ENCODE measurements at places on chromosomes 16 and 17. TPM values are rescaled to one million over a fixed set of nuclear protein-coding genes. Genes with fewer than 3 reads are reported as not detected.

KRTAP4-5 gene
- not detected for total RNA-seq

IL32 gene
- total RNA-seq = 24.0 TPM

TM4SF5 gene
- total RNA-seq = not detected

RHBDF1 gene
- total RNA-seq = 20.4 TPM

ZNF500 gene
- 18.6 TPM for total RNA-seq

MYCBPAP gene
- total RNA-seq = 3.2 TPM

DNA sequence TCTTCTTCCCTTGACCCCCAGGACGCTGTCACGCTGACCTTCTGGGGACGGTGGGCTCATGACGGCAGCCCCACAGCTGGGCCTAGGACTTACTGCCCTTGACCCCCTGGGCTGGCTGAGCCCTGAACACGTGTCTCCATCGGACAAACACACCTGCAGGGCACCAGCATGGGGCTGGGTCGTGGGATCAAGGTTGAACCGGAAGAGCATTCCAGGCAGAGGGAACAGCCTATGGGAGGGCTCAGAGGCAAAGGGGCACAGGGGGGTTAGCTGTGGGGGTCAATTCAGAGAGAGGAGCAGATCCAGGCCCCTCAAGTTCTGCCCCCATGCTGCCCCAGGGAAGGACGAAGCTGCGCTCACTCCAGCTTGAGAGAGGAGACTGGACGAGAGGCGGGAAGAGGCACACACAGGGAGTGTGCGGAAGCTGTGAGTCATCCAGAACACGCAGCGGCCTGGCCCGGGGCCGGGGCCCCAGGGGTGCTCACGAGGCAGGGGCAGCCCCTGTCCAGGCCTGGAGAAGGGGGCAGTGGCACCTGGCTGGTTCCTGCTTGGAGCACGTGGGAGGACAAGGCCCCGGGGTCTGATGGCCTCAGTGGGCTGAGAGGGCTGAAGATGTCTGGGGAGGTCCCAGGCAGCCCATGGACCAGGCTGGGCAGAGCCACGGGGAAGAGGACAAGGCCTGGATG, 9.9 kb downstream of the SSTR5 start:
- no peaks in the 10 kb centered on the region for H3K36me3 ChIP-seq
- H3K27me3 ChIP-seq = no peaks in the 10 kb centered on the region
- no peak overlapping the region for H3K4me3 ChIP-seq

- peaks cover 12% of the 10 kb centered on the region for H3K4me1 ChIP-seq
- H3K4me3 ChIP-seq = peak within 1 kb of the TSS; percentile 43
- peak within 1 kb of the TSS; percentile 75 for H3K27ac ChIP-seq
- H3K27me3 ChIP-seq = no peaks in the 10 kb centered on the region
These were observed at the start of gene ZNF629 for GRCh38 chr16:30786936-30787612. ZNF629 (minus strand) TSS chr16:30787205; CDS start chr16:30784482, 2,723 bp downstream.

DNA sequence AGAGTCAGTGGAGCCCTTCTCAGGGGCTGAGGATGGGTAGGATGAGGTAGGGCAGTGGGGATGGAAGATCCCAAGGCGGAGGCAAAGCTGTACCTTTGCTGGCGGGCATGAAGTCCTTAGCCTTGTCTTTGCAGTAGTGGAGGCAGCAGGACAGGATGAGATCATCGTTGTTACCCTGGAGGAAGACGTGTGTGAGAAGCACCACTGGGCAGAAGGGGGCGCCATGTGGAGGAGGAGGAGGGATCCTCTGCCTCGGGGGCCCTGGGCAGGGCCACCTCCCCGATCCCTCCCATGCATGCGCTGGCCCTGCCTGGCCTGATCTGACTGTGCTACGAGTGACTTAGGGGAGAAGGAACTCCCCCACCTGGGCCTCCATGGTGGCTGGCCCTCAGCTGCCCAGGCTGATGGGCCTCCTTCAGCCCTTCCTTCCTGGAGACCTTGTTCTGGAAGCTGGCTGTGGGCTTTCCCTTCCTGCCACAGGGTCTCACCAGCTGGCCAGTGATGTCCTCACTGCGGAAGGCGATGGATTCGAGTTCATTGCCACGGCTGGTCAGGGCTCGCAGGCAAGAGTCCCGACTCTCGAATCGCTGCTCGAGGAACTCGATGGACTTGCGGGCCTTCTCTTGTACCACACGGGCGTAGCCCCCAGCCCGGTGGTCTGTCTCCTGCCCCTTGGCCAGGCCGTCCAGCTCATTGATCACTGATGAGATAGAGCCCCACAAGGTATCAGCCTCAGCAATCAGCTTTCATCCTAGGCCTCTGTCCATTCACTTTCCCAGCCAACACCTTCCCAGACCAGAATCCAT, 10.3 kb downstream of the HIC1 start:
- H3K27ac ChIP-seq = peak overlapping the region; percentile 37
- H3K27me3 ChIP-seq = no peaks in the 10 kb centered on the region
- H3K4me1 ChIP-seq = peaks cover 79% of the 10 kb centered on the region
- no peak overlapping the region for H3K4me3 ChIP-seq
- peaks cover 26% of the 10 kb centered on the region for H3K36me3 ChIP-seq

- H3K36me3 ChIP-seq = no peaks in the 10 kb centered on the region
- no peak for DNase-seq
- H3K27me3 ChIP-seq = no peaks in the 10 kb centered on the region
- H3K4me1 ChIP-seq = peaks cover 37% of the 10 kb centered on the region
These were observed 9.2 kb downstream of the ARHGAP27 start for GRCh38 chr17:45423304-45423974.

DNA sequence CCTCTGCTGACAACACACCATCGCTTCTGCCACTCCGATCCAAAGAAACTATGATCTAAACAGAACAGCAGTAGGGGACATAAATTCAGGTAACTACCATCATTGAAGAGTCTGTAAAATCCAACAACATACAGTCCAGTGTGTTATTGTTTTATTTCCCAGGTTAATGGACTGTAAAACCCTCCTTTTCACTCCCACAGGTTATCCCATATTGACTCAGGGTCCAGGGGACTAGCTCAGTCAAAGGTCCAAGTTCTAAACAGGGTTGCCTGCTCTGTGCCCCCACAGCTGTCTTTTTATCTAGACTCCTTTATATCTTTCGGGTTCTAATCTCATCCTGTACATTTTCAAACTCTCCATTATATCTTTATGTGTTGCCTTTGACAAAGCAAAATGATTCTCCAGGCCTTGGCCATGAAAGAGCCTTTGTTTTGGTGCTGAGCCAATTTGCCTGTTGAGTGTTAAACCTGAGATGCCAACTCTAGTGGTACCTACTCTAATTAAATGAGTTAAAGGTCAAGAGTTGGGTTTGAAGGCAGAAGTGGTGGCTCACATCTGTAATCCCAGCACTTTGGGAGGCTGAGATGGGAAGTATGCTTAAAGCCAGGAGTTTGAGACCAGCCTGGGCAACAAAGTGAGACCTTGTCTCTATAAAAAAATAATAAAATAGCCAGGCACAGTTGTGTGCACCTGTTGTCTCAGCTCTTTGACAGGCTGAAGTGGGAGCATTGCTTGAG, 80.5 kb downstream of the SNX11 start:
- no peak for DNase-seq
- peaks cover 4% of the 10 kb centered on the region for H3K27me3 ChIP-seq
- no peaks in the 10 kb centered on the region for H3K36me3 ChIP-seq
- no peak overlapping the region for H3K4me3 ChIP-seq
- H3K27ac ChIP-seq = no peak overlapping the region

DNA sequence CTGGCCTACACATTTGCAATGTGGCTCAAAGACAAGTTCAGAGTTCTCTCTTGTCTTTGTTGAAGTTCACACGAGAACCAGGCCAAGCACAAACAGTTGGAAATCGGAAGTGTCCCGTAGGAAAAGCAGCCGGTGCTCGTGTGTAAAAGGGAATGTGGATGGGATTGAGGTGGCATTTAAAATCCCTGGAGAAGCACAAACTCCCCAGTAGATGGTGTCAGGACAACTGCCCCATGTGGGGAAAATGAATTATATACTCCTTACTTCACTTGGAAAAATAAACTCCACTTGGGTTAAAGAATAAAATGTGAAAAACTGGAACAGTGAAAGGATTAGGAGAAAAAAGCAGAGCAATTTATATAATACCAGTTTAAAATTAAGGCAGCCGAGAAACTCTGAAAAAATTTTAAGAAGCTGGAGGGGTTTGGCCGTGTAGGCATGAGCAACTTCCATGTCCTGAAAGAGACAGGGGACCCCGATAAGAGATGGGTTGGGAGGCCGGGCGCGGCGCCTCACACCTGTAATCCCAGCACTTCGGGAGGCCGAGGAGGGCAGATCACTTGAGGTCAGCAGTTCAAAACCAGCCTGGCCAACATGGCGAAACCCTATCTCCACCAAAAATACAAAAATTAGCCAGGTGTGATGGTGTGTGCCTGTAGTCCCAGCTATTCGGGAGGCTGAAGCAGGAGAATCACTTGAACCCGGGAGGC, 28.1 kb downstream of the CBFA2T3 start:
- H3K4me1 ChIP-seq = no peaks in the 10 kb centered on the region
- DNase-seq = no peak
- no peak overlapping the region for H3K4me3 ChIP-seq
- no peak overlapping the region for H3K27ac ChIP-seq
- no peaks in the 10 kb centered on the region for H3K36me3 ChIP-seq

GRCh38 chr16:80564394-80564793, 23.6 kb downstream of the DYNLRB2 start:
- no peaks in the 10 kb centered on the region for H3K4me1 ChIP-seq
- no peak overlapping the region for H3K27ac ChIP-seq
- H3K36me3 ChIP-seq = no peaks in the 10 kb centered on the region
- no peak overlapping the region for H3K4me3 ChIP-seq
- no peak for DNase-seq

- H3K4me3 ChIP-seq = no peak overlapping the region
- no peak for DNase-seq
These were observed 6.1 kb downstream of the ABR start for GRCh38 chr17:1173432-1174262.

- no peak overlapping the region for H3K27ac ChIP-seq
- no peaks in the 10 kb centered on the region for H3K4me1 ChIP-seq
- H3K4me3 ChIP-seq = no peak overlapping the region
- no peaks in the 10 kb centered on the region for H3K27me3 ChIP-seq
These were observed 4.6 kb downstream of the PRSS21 start for GRCh38 chr16:2821487-2822157.

DNA sequence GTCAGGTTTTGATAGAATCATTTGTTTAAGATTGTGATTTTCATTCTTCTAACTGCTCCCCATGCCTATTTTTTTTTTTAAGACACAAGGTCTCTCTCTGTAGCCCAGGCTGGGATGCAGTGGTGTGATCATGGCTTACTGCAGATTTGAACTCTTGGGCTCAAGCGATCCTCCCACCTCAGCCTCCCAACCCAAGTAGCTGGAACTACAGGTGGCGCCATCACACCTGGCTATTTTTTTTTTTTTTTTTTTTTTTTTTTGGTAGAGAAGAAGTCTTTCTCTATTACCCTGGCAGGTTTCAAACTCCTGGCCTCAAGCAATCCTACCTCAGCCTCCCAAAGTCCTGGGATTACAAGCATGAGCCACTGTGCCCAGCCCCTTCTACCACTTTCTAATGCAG, 223.3 kb downstream of the CBLN1 start:
- peaks cover 9% of the 10 kb centered on the region for H3K4me1 ChIP-seq
- H3K4me3 ChIP-seq = no peak overlapping the region
- no peak overlapping the region for H3K27ac ChIP-seq
- no peaks in the 10 kb centered on the region for H3K36me3 ChIP-seq
- DNase-seq = no peak

GRCh38 chr17:18027280-18027679, 11.7 kb downstream of the ATPAF2 start:
- no peaks in the 10 kb centered on the region for H3K36me3 ChIP-seq
- DNase-seq = no peak
- no peaks in the 10 kb centered on the region for H3K27me3 ChIP-seq

DNA sequence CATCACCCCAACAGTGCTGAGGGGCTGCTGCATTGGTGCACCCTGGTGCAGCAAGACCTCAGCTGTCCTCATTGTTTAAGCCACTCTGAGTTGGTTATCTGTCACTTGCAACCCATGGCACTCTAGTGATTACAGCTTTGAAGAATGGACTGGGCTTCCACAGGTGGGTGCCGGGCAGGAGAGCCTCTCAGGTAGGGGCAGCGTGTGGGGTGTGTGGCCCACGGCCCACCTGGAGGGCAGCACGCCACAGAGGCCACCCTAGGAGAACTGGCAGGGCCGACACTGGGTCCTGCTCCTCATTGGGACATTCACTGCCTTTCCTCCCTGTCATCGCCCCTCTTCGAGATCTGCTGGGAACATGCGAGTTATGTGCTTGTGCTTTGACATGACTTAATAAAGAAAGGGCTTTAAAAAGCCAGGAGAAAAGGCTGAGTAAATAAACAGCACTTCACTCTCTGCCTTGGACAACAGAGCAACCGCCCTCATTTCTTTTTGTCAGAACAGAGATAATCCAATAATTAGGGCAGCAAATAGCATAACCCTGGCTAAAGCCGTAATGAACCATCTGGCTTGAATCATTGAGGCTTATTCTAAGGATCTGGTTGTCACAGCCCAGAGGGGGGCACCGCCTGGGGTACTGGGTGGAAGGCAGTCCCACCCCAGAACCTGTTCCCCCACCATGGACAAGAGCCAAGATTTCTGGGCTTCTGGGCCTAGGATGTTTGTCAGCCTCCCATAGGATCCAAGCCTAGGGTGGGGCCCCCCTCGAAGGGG, 3.0 kb downstream of the DOC2B start:
- no peak for DNase-seq
- no peak overlapping the region for H3K27ac ChIP-seq
- H3K36me3 ChIP-seq = no peaks in the 10 kb centered on the region

- no peaks in the 10 kb centered on the region for H3K27me3 ChIP-seq
- H3K4me1 ChIP-seq = peaks cover 7% of the 10 kb centered on the region
- no peak overlapping the region for H3K27ac ChIP-seq
- no peaks in the 10 kb centered on the region for H3K36me3 ChIP-seq
- no peak for DNase-seq
These were observed 1.4 kb downstream of the CENPV start for GRCh38 chr17:16351831-16352230.

DNA sequence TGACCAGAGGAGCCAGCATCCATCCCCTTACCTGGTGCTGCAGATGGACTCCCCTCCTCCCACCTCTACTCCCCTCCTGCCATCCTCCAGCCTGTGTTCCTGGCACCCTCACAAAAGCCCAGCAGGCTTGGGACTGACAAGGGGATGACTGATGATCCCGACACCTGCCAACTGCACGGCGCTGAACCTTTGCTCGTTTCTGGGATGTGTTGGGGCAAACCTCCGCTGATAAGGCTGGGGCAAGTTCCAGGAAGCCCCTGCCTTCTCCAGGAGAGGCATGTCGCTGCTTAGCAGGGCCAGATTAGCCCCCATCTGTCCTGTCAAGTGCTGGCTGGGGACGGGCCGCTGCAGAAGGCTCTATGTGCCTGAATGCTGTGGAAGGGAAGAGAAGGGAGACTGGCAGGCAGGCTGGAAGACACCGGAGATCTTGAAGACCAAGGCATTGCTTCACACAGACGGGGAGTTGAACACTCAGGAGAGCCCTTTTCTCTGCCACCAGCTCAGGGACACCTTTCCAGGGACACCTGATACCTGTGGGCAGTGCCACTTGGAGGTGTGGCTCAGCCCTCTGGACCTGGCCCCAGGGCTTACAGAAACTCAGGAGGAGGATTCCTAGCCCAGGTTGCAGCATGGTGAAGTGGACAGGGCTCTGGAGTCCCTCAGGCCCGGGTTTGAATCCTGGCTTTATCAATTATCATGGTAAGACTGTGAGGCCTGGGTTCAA, 973 bp upstream of the KRT15 start:
- H3K27me3 ChIP-seq = no peaks in the 10 kb centered on the region
- DNase-seq = no peak
- no peaks in the 10 kb centered on the region for H3K4me1 ChIP-seq
- H3K36me3 ChIP-seq = no peaks in the 10 kb centered on the region
- no peak overlapping the region for H3K4me3 ChIP-seq
- H3K27ac ChIP-seq = no peak overlapping the region

GRCh38 chr17:41864498-41864835, 756 bp downstream of the KLHL11 start:
- no peaks in the 10 kb centered on the region for H3K27me3 ChIP-seq
- H3K4me3 ChIP-seq = peak overlapping the region; percentile 92
- H3K27ac ChIP-seq = no peak overlapping the region
- no peaks in the 10 kb centered on the region for H3K36me3 ChIP-seq

- H3K4me1 ChIP-seq = peaks cover 26% of the 10 kb centered on the region
- H3K36me3 ChIP-seq = peaks cover 15% of the 10 kb centered on the region
- H3K27ac ChIP-seq = peak overlapping the region; percentile 97
- peak overlapping the region; percentile 96 for H3K4me3 ChIP-seq
These were observed 973 bp upstream of the UBTF start for GRCh38 chr17:44220213-44221083.

All from thyroid gland (tissue), 4 donors.